ENCODE measurements at places on chromosomes 3 and 15. TPM values are rescaled to one million over a fixed set of nuclear protein-coding genes. Genes with fewer than 3 reads are reported as not detected.

Gene LRIG1
- total RNA-seq, result 83.8 TPM

- DNase-seq, result no peak
Observed at GRCh38 chr3:87006844-87007439, 16.0 kb upstream of the VGLL3 start.

DNA sequence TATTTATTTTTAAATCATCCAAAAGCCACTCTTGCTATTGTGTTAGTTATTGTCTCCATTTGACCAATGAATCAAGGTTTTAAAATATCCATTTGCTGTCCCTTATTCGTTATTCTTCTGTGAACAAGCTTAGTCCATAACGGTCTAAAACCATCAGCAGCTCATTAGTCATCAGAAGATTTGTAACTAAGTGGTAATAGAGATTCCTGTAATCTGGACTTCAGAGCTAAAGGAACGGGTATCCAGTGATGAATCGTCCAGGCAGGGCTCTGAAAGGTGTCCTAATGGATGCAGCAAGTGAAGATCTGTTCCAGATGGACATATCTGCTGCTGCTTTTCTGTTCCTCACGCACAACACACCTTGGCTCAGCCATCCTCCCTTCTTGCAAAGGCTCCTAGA lies 362.7 kb upstream of the CFAP20DC start:
- DNase-seq, result no peak

DNA sequence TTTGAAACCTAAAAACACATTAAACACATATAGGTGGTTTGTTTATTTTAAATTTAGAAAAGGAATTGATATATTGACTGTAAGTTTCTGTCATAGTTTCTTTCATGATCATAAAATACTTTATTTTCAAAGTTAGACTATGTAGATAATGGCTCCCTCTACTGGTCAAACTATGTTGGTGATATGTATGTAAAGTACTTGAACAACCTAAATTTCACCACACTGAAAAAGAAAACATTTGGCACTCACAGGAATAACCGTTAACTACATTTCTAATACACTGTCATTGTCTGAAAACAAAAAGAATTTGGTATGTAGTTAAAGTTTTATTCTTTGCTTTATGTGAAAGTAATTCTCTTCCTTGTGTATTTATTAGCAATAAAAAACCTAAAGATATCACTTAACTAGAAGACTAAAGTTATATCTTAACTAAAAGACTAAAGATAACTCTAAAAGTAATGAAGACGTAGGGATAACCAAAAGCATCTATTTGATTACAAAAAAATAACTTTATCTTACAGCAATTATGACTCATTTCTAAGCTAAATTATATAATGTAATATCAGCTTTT lies 427.5 kb downstream of the VGLL3 start:
- no peak for DNase-seq

Gene GOLGA8J
- total RNA-seq, result not detected

DNA sequence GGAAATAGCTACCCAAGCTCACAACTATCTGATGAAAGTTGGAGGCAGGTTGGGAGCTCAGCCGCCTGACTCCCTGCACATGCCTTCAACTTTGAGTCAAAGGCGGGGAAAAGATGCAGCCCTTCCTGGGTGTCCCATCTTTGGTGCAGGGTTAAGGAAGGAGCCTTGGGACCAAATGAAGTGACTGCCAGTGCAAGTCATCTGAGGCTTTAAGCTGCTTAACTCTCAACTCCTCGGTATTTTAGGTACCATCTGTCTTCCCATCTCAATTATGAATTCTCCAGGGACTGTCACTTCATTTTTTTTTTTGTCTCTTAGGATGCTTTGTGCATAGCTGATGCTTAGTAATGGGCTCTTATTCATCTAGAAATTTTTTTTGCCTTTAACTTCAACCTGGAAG lies 408.8 kb upstream of the C2CD4B start:
- no peak for DNase-seq

Gene KCNMB3
- 2.7 TPM for total RNA-seq

DNA sequence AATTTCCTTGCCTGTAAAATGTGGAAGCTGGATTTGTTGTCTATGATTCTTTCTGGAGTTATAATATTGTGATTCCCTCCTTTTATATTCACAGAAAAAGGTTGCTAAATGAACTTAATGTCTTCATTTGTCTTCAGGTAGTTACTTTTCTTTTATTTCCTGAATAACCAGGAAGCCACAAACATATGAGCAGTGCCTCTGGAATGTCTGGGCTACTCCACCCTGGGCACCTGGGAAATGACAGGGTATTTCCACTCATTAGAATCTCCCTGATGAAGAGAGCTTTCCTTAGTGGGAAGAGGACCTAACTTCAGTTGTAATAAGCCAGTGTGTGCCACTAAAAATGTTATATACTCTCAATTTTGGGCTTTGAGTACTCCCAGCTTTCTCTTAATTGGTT lies 3.8 kb upstream of the SLMAP start:
- DNase-seq, result no peak

Gene SKOR1
- 0.51 TPM for total RNA-seq

Gene ATP11B
- total RNA-seq, result 44.3 TPM

Gene LAMB2
- total RNA-seq, result 299 TPM

DNA sequence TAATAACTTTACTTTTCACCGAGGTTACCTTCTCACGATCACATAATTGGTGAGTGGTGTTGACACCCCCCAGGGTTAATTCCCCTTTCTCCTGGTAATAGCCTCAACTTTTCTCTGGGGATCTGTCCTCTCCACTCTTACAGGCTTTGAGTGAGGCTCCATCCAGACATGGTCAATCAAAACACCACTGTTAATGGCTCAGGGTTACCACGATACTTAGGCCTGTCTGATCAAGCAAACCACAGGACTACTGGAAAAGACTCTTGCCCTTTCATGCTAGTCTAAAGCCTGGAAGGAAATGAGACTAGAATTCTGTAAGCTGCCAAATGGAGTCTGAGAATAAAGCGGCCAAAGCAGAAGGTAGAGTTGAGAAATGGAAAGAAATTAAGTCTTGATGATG lies 56.5 kb upstream of the STT3B start:
- DNase-seq, result no peak

DNA sequence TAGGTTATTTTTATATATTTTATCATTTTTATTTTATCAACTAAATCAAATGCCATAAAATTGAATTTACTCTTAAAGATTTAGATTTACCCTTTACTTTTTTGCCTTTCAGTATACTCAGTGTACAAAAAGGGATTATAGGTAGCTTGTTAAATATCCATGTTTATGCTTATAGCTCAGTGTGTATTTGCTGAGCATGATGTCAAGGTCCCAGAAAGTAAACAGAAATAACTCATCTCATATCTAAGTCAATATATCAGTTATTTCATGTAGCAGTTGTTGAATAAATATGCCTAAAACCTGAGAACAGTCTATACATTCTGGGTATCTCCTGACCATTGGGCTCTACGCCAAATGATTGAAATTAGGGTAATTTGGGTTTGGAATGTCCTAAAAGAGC lies 693.8 kb downstream of the NAALADL2 start:
- DNase-seq, result no peak

Gene MESP1
- total RNA-seq, result 0.52 TPM

DNA sequence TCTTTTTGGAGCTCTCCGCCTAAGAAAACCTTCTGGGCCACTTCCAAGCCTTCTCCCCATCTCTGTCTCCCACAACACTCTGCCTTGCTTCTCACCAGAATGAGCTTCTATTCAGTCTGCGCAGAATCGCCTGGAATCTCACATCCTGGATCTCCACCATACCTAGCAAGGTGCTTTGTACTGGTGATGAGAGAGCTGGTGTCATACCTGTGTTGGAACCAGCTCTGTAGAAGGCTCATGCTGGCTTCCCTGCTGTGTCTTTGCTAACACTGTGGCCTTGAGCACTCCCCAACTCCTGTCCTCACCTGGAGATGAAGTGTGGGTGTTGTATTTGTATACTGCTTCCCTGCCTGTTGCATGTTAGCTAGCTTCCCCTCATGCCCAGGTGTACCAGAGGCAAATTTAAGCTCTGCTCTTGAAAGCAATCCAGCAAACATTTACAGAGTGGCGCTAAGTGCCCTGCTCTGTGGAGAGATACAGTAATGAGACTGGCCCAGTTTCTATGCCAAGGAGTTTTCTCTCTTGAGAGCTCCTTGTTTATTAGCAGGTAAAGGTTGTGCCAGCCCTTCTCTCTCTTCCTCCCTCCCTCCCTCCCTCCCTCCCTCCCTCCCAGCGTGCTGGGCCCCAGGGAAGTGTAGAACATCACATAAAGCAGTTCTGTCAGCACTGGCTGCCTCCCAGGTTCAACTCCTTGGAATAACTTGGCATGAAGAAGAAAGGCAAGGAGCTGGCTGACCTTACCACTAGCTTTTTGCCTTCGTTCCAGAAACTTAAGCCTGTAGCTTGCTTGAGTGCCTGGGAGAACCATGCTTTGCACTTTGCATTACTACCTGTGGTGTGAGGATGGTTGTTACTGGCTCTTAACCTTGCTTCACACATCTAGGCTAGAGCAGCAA lies 54.9 kb downstream of the TRIM71 start:
- DNase-seq, result no peak

GRCh38 chr3:83500422-83500821 lies 1458.4 kb upstream of the CADM2 start:
- DNase-seq, result no peak

Gene TMCO5A
- not detected for total RNA-seq

DNA sequence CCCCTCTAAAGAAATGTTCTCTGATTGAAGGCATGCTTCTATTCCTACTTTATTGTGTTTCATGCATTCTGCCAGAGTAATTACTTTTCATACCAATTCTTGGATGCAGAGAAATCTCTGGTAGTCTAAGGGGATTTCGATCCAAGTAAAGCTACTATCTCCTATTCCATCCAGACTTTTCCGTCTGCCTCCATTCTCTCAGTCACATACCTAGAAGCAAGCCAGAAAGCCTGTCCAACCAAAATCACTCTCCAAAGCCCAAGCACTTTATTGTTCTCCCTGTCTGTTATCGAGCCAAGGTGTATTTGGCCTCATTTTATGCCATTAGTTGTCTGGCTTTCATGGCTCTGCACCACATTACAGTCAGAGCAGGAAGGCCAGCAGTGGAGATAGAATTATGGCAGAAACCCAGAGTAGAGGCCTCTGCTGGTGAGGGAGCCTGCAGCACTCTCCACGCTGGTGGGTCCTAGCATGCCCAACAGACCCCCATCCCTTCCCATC lies 95.9 kb downstream of the SLC49A4 start:
- DNase-seq, result no peak

DNA sequence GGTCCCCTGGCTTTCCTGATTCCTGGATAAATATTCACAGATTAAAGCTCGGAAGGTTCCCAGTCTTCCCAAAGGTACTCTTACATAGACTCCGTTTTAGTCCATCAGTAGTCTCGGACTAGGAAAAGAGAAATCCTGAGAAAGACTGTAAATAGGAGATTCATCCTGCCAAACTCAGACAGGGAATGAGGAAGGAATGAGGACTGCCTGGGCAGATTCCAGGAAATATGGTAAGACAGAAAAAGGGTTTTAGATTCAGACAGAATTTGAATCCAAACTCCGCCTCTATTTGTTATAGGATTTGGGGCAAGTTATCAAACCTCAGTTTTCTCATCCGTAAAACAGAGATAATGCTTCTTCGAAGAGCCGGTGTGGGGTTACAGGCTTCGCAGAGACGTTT lies 77.8 kb upstream of the VGLL4 start:
- no peak for DNase-seq

DNA sequence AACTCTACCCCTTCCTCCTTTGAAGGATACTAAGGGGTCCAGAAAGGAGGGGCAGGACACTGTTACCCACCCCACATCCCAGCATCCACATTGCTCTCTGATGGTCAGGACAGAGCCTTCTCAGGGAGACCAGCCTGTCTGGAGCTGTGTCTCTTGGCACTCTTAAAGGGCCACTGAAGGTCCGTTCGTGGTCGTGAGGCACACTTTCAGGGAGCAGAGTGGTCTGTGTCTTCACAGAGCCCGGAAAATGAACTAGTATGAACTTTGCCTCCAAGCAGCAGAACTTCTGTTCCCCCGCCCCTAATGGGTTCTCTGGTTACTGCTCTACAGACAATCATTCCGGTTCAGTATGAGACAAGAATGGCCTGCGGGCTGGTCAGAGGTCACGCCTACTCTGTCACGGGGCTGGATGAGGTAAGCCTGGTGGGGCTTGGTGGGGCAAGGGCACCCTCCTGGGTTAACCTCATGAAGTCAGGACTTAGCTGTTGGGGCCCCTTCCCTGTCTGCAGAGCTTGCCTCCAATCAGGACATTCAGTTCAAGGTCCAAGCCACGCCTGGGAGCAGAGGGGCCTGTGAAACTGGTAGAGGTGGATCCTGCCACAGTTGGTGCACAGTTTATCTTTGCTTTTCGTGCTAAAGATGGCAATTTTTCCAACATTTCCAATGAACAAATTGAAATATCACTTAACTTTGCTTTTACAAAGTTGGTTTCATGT lies 33.2 kb downstream of the CAPN3 start:
- DNase-seq, result no peak

GRCh38 chr3:172271386-172271976 lies 176.8 kb downstream of the GHSR start:
- no peak for DNase-seq

DNA sequence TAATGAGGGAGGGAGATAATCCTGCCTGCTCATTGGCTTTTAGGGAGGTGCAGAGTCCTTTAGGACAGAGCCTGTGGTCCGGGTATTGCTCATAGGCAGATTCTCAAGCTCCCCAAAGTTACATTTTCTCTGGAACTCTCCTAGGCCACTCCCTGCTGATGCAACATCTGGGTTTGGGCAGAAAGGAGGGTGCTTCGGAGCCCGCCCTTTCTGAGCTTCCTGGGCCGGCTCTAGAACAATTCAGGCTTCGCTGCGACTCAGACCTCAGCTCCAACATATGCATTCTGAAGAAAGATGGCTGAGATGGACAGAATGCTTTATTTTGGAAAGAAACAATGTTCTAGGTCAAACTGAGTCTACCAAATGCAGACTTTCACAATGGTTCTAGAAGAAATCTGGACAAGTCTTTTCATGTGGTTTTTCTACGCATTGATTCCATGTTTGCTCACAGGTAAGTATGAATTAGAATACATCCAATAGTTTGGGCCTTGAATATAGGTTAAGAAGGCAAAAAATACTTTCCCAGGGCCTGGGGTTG lies at the start of gene IL20RB:
TSS of gene IL20RB (plus strand) at position 233 of the 538 bp plus-strand sequence. CDS start at position 364, 131 bp downstream.
- no peak for DNase-seq

- DNase-seq, result no peak
Observed at GRCh38 chr15:68816795-68817303, 3.8 kb downstream of the ANP32A start.
